ENCODE measurements at places on chromosomes 2 and 18.

DNA sequence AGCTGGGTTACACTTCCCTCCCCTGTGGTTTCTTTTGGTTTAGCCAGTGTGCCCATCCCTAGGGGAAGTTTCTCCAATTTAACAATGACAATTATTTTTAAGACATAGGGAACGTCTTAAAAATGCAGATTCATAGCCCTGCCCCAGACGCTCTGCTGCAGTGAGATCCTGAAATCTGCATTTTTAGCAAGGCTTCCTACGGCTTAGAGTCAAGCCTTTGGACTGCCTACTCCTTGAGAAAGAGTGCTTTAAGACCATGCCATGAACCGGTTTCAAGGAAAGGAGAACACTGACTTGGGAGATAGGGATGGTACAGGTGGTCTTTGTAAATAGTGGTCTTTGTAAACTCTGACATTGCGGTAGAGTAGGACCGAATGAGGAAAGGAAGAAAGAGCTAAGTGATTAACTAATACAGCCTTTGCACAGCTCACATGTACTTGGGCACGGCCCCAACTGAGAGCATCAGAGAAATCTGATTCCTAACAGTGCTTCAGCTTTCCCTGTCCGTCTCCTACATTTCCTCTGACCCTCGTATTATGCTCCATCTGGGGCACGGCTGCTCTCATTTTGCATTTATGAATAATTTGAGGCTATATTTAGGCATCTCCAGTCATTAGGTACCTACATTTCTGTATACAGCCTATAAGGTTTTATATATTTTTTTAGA, 217.6 kb upstream of the TANK start:
- no peak for DNase-seq

GRCh38 chr2:43846140-43846793, 7.5 kb downstream of the ABCG8 start:
- no peak for DNase-seq

DNA sequence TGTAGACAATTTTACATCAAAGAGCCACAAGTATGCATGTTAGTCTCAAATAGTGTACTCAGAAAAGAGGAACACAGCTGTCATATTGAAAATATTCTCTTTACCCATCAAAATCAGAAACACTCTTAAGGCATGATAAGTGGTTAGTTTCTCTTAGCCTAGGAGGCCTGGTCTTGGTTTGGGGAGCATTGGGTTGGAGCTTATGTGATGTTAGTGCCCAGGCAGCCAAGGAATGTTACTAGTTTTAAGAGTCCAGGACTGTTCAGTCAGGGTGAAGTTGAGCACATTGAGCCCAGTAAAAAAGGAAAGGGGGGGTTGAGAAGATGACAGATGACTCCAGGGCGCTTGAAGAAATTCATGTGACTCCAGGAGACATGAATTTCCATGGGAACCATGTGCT, 340.6 kb downstream of the HRH4 start:
- no peak for DNase-seq

DNA sequence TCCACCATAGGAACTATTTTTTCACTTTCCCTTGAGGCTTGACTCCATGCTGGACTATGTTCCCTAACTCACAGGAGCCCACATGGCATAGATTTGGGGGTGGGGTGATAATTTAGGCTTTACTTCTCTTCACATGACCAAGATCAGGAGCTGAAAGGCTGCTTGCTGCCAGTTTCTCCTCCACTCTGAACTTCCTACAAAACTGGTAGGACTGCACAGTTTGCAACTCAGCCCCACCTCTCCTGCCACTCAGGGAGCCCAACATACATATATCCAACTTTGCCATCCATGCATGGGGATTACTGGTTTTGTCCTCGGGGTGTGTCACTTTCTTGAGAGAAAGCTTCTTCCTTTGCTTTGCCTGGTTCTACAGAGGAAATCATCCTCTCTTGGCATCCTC, 14.2 kb downstream of the INO80D start:
- DNase-seq = no peak

- peak; percentile 81 for DNase-seq
These were observed 420.0 kb downstream of the ZEB2 start for GRCh38 chr2:144099780-144100377.

- DNase-seq = peak; percentile 71
These were observed 245.9 kb downstream of the TFCP2L1 start for GRCh38 chr2:121038891-121039616.

DNA sequence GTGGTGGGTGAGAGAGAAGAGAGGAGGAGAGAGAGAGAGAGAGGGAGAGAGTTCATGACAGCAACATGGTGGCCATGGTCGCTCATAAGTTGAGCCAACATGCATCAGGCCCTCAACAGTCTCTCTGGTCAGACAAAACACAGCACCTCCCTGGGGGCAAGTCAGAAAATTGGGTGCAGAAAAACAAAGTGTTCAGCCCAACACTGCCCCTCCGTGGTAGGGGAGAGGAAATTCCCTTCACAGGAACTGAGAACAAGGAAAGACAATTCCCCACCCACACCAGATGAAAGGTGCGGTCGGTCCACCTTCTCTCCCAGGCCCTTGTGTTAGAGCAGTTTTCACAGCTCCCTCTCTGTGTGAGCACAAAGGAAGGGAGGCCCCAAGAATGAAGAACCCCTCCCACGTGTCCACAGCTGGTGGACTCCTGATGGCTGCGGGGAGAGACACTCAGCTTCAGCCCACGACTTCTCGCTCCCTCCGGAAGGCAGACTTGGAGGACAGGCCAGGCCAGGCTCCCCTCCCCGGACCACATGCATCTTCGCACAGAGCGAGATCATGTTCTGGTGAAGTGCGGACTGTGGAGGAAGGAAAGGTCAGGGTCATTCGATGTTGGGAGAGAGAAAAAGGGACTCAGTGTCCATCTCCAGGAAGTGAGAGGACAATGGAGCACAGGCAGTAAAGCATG, 181.7 kb downstream of the ANAPC1 start:
- DNase-seq = peak; percentile 76

GRCh38 chr2:34098256-34098655, 499.2 kb upstream of the FAM98A start:
- DNase-seq = no peak

DNA sequence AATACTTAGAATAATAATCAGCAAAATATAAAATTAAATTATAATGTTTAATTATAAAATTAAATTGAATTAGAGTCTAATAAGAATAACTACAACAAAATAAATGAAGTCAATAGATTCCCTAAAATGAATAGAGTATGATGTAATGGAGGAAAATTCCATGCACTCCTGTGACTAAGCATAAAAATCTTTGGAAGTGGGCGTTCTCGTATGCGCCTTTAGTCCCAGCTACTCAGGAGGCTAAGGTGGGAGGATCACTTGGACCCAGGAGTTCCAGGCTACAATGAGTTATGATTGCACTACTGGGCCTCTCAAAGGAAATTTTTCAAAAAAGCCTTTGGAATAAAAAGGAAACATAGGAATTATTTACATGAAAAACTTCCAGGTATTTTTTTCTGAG, 955.4 kb upstream of the POU3F3 start:
- DNase-seq = no peak

GRCh38 chr2:72238311-72238710, 90.6 kb upstream of the CYP26B1 start:
- no peak for DNase-seq

DNA sequence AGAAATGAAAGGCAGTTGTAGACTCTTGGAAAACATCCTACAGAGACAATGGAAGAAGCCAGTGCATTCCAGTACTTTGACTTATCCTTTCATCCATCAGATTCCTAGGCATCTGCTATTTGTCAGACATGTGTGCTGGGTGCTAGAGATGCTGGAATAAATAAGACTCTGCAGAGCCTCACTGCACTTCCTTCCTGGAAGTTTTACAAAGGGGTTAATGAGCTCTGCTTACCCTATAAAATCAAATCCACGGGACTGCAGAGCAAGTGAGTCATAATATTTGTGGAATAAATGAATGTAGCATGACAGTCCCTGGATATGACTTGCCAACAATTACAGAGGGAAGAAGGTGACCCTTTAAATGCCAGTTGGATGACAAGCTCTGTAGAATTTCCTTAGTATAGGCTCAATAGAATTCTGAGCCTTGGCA, 52.7 kb upstream of the NPAS2 start:
- DNase-seq = no peak

GRCh38 chr2:8229546-8229986, 452.3 kb upstream of the ID2 start:
- peak; percentile 62 for DNase-seq

GRCh38 chr2:68156419-68156818, 1.3 kb upstream of the PNO1 start:
- no peak for DNase-seq
